ENCODE measurements at places on chromosomes 13 and 19.

GRCh38 chr19:28166025-28166424, 1046.9 kb downstream of the UQCRFS1 start:
- no peak for DNase-seq

DNA sequence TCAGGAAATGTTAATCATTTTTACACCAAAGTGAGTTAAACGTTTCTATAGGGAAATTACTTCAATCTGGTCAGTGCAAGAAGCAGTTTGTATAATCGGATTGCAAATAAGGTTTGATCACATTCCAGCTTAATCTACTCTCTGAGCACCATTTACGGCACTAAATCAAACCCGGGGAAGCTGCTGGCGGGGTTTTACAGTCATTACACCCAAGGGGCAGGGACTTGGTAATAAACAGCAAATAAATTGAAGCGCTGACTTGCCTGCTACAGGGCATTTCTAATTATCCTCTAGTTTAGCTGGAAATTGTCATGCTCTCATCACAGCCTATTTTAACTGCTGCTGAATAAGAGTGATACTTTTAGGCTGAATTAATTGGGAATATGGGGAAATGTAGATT, 152.1 kb upstream of the SOX21 start:
- DNase-seq: no peak

DNA sequence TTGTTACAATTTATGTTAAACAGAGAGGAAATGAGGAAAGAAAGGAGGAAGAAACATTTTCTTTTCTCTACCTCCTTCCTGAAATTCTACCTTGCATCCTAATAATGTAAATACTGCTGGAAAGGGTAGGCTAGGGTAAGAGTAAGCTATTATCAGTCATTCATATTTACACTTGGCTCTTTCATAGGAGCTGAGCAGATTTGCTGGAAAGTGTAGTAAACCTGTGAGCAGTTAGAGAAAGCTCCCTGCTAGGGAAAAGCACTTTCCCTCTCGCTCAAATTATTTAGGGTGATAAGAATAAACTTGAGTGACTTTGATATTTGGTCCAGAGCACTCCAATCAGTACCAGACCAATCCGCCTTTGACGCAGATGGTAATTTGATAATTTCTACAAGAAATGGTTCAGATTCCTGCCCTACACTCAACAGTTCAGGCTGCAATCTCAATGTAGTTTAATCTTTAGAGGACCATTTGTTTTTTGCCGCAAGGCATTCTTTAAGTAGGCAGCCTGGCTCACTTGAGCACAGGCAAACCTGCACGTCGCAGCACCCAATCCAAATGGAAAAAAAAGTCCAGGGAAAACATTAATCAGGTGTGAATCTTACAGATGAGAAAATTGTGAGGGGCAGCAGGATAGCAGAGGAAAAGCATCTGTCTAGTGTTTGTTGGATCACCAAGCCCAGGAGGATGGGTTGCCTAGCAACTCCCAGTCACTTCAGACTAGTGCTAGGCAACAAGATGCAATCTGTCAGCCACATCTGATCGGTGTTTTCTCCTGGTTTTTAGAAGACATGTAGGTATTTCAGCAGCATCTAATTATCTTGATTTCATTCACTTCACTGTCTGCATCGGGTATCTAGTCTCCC, 68.6 kb upstream of the KL start:
- DNase-seq: peak; percentile 70

DNA sequence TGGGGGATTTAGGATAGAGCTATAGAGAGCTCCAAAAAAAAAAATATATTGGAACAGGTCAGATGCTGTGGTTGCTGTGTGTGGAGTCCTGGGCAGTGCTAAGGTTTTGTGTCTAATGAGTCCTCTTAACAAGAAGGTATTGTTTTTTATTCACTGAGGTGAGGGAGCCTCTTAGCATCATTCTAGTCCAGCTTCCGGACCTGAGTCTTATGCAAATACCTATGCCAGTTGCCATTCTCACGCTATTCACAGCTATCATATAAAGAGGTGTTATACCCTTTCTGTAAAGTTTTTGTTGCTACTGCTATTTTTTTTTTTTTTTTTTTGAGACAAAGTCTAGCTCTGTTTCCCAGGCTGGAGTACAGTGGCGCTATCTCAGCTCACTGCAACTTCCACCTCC, 1.4 kb downstream of the NLRP2 start:
- DNase-seq: no peak

GRCh38 chr13:20475927-20476691, 49.5 kb downstream of the CRYL1 start:
- DNase-seq: no peak

DNA sequence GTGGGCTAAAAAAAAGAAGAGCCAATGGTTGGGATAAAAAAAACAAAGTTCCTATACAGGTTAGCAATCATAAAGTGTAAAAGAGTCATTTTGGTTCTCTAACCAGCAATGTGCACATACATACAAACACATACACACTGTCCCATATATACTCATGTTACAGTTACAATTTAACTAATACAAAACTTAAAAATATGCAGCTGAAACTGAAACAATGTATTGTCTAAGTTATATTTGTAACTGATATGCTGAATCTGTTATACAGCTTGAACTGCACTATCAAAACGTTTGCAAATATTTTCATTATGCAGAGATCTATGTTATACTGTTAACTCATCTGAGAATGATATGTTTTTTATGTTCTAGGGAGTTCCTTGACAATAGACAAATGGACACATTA, 173.7 kb downstream of the KLF12 start:
- DNase-seq: no peak

GRCh38 chr19:58563034-58563573, 4.7 kb upstream of the UBE2M start:
- DNase-seq: no peak

- no peak for DNase-seq
Measured at GRCh38 chr13:63307228-63307627, 1891.6 kb upstream of the PCDH20 start.

GRCh38 chr19:17942181-17942580, 9.4 kb downstream of the CCDC124 start:
- DNase-seq: no peak

DNA sequence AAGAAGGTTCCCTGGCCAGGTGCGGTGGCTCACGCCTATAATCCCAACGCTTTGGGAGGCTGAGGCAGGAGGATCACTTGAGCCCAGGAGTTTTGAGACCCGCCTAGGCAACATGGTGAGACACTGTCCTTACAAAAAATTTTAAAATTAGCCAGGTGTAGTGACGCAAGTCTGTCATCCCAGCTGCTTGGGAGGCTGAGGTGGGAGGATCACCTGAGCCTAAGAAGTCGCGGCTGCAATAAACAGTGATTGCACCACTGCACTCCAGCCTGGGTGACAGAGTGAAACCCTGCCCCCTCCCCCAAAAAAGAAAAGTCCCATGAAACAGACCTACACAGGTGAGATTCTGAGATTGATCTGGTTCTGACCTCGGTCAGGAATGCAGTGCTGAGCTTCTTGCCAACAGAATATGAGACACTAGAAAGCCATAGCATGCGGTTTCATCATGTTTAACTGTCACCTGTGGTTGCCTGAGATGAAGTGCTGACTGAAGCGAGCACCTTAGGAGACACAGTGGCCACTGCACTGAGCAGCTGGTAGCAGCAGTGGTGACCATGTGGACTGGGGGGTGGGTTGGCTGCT, 2.0 kb upstream of the A1BG start:
- DNase-seq: no peak

GRCh38 chr19:1861599-1862031, 1.8 kb downstream of the KLF16 start:
- no peak for DNase-seq

GRCh38 chr19:6740589-6741343, 1.3 kb downstream of the TRIP10 start:
- no peak for DNase-seq

DNA sequence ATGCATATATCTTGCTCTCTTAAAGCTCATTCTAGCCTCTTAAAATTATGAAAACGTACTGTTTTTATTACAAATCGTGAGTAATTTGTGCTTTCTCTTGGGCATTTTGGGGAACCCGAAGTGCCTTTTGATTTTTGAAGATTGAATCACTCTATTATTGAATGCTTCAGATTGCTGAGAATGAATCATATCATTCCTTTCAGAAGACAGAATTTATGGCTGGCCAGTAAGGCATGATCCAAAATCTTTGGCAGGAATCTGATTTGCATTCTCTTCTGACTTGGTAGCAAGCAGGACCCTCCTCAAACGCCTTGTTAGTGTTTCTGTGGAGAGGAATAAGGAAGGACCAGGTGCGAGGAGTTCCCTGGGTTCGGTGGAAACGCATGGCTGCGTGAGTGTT, 49.5 kb downstream of the STARD13 start:
- no peak for DNase-seq

DNA sequence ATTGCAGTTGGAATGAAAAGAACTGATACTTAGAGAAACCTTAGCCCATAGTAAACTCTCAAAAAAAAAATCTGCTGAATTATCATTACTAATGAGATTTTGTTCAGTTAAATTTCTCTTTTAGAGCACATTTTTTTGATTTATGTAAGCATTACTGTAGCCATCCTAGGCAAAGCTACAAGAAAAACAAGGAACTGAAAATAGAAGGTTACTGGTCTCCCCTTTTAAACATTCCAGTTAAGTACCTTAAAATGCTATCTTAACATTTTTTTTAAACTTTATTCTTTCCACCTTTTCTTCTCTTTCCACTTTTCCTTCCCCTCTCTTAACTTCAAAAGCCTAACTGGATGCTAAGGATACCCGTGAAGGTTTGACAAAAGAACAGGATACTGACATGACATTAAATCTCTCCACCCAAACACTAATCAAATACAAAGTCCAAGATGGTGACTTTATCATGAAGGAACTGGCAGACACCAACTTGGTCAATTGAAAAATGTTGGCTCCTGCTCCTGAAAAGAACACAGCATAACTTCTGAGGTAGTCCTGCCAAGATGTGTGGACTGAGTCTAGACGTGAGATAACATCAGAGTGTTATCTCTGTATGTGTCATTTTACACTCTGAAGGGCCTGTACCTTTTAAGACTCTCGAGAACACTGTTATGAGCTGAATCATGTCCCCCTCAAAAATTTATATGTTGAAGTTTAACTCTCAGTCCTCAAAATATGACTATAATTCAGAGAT, 29.5 kb upstream of the SACS start:
- no peak for DNase-seq

- peak; percentile 34 for DNase-seq
Measured at GRCh38 chr19:3366753-3367627, 607 bp downstream of the NFIC start.

GRCh38 chr13:41587490-41587889, 130.1 kb downstream of the RGCC start:
- DNase-seq: no peak

DNA sequence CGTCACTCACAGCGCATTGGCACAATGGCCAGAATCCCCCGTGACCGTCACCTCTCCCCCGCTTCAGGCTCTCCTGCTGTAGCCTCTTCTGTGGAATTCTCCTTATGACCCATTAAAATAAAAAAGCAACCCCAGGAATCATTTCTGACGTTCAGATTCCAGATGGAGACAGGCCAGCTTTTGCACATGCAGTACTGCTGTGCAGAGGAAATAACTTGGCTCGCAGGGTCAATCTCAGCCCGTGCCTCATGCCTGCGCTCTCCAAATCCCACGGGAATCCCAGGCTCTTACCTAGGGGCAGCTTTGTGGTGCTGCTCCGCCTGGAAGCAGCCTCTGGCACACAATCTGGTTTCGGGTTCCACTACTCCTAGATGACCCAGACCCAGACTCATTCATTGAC, 32.7 kb upstream of the SOX1 start:
- no peak for DNase-seq

DNA sequence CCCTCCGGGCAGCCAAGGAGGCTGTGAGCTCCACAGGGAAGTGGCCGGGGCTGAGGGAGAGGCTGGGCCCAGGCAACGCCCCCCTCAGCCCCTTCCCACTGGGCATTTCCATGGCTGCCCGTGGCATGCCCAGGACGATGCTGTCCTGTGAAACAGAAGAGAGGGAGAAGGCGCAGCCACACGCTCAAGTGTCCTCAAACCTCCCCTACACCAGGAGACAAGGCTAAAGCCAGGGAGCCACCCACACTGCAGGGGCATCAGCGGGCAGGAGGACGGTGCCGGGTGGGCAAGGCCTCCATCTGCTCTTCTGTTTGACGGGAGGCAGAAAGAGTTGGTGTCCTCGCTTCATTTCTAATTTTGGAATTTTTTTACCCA, 14.2 kb upstream of the PROZ start:
- no peak for DNase-seq

DNA sequence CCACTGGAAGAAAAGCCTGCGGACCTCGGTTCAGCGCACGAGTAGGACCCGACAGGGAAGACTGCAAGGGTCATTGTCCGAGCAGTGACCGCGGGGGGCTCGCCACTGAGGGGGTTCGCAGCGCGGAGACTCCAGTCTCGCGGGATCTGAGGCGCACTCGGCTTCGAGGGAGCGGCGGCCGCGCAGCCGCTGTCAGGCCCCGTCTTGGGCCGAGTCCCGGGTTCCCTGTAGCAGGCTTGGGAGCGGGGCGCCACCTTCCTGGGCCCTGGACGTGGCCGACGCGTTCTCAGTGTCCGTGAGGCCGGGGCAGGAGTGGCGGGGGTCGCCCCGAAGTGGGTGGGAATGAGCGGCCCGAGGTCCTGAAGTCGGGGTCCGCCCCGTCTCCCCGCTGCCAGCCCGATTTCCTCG, 474 bp upstream of the FAM174C start:
- peak; percentile 43 for DNase-seq

GRCh38 chr13:104442536-104442935, 1376.3 kb upstream of the SLC10A2 start:
- no peak for DNase-seq

DNA sequence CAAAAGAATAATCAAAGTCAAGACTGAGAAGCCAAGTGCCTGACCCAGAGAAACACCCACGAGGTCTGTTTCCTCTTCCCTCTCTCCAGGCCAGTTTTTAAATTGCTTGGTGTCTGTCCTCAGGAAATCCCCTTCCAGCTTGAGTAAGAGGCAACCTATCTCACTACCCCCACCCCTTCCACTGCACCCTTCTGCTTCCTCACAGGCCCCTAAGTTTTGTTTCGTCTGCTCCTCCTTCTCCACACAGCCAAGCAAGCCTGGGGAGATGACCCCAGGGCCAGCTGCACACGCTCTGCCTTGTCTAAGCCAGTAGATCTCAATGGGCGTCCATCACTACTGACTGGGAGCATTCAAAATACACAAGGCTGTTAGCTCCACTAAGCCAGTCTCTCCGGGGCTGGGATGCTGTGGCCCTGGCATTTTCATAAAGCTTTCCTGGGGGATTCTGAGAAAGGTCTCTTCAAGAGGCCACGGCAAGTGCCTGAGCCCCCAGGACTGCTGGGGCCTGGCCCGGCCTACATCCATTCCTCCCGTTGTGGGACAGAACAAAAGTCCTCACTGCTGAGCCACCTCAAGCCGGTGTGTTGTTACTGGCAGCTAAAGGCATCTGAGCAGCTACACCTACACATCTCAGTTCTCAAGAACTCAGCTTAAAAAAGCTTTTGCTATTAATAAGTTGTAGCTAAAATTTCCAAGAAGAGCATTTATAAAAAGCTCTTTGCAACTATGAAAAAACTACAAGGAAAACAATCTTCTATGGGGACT, 14.9 kb upstream of the IL4I1 start:
- DNase-seq: no peak

DNA sequence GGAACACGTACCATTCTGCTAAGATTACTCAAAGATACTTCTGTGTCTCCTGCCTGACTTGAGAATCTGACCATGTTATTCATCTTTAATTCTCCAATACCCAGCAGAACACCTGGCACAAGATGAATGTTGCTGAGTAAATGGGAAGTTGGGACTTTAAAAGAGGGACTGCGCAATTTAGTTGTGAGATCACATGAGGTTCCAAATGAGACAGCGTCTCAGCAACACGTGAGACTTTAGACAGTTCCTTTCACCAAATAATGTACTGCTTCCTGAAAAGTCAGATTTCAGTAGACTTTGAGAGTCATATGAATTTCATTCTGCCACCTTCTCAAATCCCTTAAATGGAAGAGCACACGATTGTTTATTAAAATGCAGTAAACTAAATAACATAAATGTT, 36.7 kb downstream of the DOCK9 start:
- DNase-seq: no peak
